Right renal cortex interstitium (tissue), 3 donors: ENCODE measurements at places on chromosomes 7 and 10. TPM values are rescaled to one million over a fixed set of nuclear protein-coding genes. Genes with fewer than 3 reads are reported as not detected.

DNA sequence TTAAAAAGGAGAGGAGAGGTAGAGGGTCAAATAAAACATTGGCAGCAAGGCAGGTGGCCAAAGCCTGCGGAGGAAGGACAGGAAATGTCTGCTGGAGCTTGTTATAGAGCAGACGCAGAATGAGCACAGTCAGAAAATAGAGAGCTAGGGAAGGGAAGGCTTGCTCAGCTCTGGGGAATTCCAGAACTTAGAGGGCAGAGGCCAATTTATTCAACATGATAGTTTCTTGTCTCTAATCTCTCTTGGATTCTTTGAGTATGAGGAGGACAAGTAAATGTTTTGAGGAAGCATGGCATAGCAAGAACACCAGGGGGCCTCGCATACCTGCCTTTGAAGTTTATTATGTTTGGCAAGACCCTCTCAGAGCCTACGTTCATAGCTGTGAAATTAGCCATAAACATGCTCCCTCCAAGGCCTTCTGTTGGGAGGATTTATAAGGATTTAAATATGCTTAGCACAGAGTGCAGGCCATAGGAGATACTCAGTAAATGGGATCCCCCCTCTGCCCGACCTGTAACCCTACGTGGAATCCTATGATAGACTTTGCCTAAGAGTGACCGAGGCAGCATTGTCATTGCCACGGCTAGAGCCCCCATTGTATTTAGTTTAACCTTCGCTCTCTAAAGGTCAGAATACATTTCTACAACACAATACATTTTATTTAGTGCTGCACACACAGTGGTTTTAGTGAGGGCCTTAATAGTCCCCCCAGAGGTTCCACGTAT, 293.9 kb downstream of the CCDC3 start:
- DNase-seq = no peak

- DNase-seq = no peak
Observed at GRCh38 chr7:6423942-6424701, 23.6 kb downstream of the DAGLB start.

- no peak for DNase-seq
Observed at GRCh38 chr10:129331207-129331838, 135.7 kb upstream of the MGMT start.

- DNase-seq = no peak
Observed at GRCh38 chr7:138475377-138475776, 15.3 kb downstream of the TRIM24 start.

Gene PKD1L1
- 0.21 TPM for polyA plus RNA-seq

DNA sequence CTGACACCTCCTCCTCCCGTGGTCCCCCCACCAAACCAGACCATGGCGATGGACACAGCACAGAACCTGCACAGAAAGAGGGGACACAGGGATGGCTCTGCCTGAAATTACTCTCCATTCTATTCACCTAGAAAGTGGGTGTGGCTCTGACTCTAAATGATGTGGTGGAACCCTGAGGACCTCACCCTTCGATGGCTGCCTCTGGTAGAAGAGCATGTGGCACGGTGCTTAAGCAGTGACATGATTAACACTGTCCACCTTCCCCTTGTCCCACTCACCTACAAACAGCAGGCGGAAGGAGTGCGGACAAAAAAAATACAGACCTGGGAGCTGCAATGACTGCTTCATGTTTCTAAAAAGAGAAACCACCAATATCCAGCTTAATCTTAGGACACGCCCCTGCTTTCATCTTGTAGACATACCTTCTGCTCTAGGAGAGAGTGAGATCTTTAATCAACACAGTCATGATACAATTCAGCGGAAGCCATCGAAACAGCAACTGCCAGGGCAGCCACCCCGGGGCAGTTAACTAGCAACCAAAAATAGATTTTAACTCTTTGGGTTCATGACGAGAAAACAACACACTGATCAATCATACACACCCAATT, 11.4 kb downstream of the JCAD start:
- DNase-seq = no peak

GRCh38 chr7:148982654-148983199, 45.6 kb downstream of the PDIA4 start:
- DNase-seq = peak; percentile 32

Gene CLCN1
- not detected for polyA plus RNA-seq

DNA sequence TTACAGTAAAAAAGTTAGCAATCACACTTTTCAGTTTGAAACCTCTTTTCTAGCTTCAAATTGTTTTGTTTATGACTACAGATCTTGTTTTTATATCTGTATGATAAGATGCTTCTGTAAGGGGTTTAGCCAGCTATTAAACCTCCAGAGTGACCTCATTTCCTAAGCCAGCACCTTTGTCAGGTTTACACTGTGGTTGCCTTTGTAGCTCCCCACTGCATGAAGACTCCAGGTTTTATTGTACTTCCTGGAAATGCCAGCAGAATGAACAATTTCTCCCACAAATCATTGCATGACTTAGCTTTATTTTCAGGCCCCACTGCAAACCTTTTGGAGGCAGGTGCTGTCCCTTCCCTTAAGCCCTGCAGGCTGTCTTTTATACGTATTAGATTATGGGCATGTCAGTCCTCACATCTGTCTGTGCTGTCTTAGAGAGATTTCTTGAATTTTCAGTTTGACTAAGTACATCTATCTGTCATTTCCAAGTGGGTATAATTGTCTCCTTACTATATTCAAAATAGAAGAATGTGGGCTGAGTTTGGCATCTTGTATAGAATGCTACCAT, 8.2 kb upstream of the AGR3 start:
- DNase-seq = no peak

- no peak for DNase-seq
Observed at GRCh38 chr7:74066626-74067025, 17.0 kb upstream of the LIMK1 start.

Gene GIMAP2
- 10.5 TPM for polyA plus RNA-seq

- no peak for DNase-seq
Observed at GRCh38 chr10:4596951-4597350, 229.1 kb upstream of the AKR1E2 start.

- DNase-seq = no peak
Observed at GRCh38 chr10:130263289-130263688, 127.1 kb downstream of the GLRX3 start.

DNA sequence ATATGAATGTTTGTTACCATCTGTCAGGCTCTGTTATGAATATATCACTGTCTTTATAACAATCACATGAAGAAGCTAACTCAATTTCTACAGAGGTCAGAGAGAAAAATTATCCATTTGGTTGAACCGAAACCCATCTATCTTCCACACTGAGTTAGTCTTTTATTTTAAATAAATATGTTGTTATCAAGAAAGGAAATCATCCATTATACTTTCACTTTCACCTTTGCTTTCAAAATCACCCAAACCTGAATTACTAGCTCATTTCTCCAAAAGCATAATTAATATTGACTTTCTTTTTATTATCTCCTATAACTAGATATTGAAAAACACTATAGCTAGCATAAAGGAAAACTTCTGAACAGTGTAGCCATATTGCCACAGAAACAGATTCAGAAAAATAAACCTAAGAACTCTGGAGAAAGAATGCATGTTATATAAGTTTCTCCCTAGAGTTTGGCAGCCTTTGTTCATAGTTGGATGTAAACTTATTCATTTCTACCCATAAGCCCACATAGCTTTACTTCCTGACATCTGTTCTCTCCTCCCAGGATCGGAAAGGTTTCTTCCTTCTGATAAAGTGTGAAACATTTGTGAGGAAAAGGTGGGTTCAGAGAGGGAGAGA, 66.0 kb downstream of the NPSR1 start:
- DNase-seq = no peak

DNA sequence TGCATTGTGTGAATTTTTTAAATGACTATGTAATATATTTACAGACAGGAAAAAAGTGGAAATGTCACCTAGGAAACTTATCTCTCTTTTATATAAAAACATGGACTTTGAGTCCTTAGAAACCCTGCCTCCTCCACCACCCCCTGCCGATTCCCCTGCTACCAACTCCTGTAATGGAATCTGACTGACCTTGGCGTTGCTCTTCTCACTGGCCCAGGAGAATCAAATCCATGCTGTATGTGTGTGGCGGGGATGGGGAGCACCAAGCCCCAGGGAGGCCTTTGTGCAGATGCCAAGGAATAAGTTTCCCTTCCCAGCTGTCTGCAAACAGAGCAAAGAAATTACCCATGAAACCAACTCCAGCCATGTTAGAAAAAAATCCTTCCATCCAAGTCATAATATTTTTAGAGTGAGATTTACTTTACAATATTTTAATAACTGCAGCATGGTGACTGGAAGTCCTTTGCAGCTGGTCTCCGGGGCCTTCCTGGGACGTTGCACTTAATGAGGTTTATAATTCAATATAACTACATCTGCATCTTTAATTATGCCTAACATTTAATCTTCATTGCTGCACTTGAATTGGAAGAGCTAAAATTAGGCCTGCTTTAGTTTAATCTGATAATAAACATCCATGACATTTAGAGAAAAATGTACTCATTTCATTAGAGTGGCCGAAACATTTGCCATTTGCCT, 111.4 kb upstream of the CACUL1 start:
- DNase-seq = no peak

Gene ACSL5
- polyA plus RNA-seq = 5.1 TPM

GRCh38 chr7:924541-925231, 29.8 kb downstream of the ADAP1 start:
- DNase-seq = no peak

DNA sequence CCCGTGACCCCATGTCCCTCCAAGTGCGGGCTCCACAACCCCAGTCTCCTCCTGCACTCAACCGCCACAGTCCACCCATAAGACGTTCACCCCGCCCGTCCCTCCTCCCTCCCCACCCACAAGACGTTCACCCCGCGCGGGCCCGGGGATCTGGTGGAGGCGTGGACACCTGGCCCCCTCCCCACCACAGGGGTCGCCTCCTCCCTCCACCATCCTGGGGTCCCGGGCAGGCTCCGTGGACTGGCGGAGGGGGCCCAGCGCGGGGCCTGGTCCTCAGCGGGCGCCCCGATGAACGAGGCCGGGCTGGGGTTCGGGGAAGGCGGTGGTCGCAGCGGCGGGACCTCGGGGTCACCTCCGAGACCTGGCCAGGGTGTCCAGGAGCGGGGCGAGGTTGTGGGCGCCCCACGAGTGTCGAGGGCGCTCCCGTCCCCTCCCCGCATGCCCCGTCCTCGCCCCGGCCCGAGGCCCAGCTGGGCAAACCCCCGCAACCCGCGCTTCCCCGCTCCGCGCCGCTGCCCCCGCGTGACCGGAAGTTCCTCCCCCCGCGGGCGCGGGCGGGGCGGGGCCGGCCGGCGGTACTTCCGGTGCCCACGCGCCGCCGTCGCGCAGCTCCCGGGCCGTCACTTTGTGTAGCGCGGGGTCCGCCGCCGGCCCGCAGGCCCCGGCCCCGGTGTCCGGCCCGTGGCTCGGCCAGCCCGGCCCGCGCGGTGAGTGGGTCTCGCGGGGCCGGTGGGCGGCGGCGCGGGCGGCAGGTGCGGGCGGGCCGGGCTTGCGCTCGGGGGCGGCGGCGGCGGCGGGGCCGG, at the start of gene ZNF316:
Gene ZNF316 (plus strand): TSS at position 578 of the 803 bp plus-strand sequence. CDS start 5,092 bp downstream, outside the sequence.
- DNase-seq = no peak

DNA sequence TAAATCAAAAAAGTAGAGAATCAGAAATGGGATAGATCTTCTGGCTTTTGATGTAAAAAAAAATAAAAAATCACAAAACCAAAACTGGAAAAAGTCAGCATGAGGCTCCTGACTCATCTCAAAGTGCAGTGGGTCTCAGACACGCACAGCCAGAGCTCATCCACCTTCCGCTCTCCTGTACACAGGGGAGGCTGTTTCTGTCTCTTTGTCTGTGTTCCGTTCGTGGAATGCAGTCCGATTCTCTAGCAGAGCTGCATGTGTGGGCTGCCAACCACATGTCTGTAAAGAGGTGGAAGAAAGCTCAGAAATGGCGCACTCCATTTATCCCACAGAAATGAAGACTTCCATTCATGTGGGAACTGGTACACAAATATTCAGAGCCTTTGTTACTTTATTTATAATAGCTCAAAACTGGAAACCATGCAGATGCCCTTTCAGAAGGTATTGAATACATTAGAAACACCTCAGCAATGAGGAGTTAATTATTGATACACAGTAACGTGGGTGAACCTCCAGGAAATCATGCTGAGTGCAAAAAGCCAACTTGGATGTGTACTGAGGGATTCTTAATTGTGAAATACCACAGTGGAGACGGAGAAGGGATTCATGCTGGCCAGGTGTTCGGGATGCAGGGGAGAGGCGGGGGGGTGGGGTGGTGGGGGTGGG, 123.3 kb downstream of the TRRAP start:
- no peak for DNase-seq

DNA sequence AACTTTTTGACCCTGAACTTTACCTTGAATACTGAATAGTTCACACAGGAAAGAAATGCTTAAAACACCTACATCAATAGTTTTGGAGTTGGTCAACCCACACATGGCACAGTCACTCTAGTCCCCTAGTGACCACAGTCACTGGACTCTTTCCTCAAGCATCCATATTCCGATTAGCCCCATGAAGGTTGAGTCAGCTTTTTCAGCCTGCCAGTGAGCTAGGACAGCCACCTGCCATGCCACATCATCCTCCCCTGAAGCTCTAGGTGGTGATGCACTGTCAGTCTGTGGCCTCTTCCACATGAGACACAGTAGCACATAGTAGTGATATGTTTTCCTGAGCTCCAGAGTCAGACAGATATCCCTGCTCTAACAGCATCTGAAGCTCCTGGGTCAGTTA, 537.2 kb downstream of the XPNPEP1 start:
- DNase-seq = no peak
